ENCODE measurements at places on chromosomes 7 and 10.

- H3K27ac ChIP-seq: no peak overlapping the region
- H3K36me3 ChIP-seq: no peaks in the 10 kb centered on the region
- H3K4me1 ChIP-seq: no peaks in the 10 kb centered on the region
- no peak overlapping the region for H3K4me3 ChIP-seq
- no peak for DNase-seq
- no peaks in the 10 kb centered on the region for H3K27me3 ChIP-seq
These were observed 227.9 kb downstream of the WDR37 start for GRCh38 chr10:1284076-1284475.

GRCh38 chr7:16697507-16698199 lies 51.7 kb downstream of the BZW2 start:
- DNase-seq: no peak
- no peaks in the 10 kb centered on the region for H3K27me3 ChIP-seq
- H3K4me1 ChIP-seq: no peaks in the 10 kb centered on the region

DNA sequence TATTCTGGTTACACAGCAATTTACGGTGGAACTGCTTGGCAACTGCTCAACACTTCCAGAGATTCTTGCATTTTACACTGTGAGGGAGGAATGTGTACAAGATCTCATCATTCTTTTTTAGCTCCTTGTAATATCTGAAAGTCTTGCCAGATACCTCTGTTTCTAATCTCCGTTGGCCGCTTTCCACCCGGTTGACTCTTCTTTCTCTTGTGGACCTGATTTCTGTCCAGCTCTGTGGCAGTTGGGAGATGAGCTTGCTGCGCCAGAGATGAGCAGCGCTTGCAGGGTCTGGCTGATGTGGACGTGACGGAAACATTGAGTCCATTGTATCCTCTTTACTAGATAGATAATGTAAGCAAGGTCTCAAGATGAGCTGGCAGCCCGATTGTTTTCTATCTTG lies 27.6 kb downstream of the SPAG6 start:
- H3K4me1 ChIP-seq: no peaks in the 10 kb centered on the region
- no peak overlapping the region for H3K4me3 ChIP-seq

DNA sequence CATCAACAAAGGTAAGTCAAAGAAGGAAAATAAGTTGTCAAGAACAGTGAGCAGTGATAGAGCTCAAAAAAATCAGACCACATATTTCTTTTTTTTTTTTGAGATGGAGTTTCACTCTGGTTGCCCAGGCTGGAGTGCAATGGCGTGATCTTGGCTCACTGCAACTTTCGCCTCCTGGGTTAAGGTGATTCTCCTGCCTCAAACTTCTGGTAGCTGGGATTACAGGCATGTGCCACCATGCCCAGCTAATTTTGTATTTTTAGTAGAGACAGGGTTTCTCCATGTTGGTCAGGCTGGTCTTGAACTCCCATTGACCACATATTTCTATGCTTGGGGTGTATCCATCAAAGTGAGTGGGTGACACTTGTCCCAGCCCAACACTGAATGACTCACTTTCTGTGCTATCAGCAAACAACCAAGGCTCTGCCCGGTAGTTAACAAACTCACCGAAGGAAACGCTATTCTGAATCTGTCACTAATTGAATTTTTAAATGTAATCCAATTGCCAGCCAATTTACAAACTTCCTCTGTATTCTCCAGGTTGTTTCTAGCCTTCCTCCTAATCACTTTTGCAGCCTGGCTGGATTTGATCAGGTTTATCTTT lies 19.6 kb upstream of the SMNDC1 start:
- H3K36me3 ChIP-seq: no peaks in the 10 kb centered on the region
- H3K27me3 ChIP-seq: no peaks in the 10 kb centered on the region
- H3K4me1 ChIP-seq: no peaks in the 10 kb centered on the region
- DNase-seq: no peak

GRCh38 chr7:139635526-139636302 lies 112.2 kb downstream of the CLEC2L start:
- H3K27ac ChIP-seq: peak overlapping the region; percentile 8
- H3K36me3 ChIP-seq: peaks cover 3% of the 10 kb centered on the region
- peaks cover 1% of the 10 kb centered on the region for H3K4me1 ChIP-seq

GRCh38 chr7:85821926-85822325 lies 635.1 kb upstream of the SEMA3D start:
- no peaks in the 10 kb centered on the region for H3K4me1 ChIP-seq
- no peaks in the 10 kb centered on the region for H3K36me3 ChIP-seq
- no peak overlapping the region for H3K4me3 ChIP-seq
- no peaks in the 10 kb centered on the region for H3K27me3 ChIP-seq

- H3K27me3 ChIP-seq: no peaks in the 10 kb centered on the region
- DNase-seq: no peak
These were observed 5.6 kb downstream of the IL6 start for GRCh38 chr7:22732556-22733126.

Measured in right lobe of liver (tissue), 6 donors.